ENCODE measurements at places on chromosomes 16 and 17. TPM values are rescaled to one million over a fixed set of nuclear protein-coding genes. Genes with fewer than 3 reads are reported as not detected.
A peak's percentile ranks its signal among the peaks of the same experiment; 100 is the strongest.

DNA sequence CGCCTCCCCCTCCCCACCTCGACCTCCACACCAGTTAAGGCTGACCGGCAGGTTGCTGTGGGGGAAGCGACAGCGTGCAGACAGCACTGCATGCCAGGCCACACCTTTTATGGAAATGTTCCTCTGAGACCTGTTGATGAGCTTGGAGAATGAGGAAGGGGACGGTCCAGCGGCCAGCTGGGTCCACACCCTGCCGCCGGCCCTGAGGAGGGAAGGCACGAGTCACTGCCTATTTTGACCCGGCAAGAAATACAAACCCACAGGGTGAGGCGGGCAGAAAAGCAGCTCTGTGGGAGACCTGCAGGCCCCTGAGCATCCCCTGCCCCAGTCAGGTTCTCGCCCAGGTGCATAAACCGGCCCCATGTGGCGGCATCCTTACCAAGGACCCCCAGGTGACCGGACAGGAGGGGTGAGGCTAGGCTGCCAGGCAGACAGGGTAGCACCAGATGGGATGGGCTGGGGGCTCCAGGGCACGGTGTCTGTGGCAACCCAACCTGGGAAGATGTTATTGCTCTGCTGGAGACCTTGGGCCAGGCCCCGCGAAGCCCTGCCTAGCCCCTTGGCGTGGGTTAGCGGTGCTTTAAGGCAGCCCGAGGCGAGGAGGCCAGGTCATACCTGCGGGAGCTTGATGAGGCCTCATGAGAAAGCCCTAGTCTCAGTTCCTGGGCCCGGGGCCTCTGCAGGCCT, 12.7 kb downstream of the NATD1 start:
- no peak for DNase-seq

DNA sequence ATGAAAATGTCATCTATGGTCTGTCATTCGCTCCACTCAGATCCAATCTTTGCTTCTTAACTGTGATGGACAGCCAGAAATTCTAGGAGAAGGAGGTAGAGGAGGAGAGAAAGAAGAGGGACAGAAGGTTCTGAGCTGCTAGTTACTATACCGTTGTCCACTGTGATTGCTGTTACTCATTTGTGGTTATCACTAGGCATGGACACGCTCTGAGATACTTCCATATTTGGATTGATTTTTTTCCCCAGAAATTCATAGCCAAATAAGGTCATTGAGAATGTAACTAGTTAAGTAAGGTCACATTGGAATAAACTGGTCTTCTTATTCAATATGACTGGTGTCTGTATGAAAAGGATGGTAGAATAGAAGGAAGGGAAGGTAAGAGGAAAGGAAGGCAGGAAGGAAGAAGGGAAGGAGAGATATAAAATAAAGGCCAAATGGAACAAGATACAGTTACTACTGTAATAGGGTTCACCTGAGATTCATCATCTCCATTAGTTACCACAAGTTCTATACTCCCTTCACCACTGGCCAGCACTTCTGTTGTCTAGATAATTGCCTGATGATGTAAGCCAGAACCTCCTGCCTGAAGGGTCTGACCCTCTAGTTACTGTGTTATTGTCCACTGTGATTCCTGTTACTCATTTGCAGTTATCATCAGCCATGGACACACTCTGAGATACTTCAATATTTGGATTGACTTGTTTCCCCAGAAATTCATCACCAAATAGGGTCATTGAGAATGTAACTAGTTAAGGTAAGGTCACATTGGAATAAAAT, 2.9 kb downstream of the KRTAP9-7 start:
- no peak for DNase-seq

GRCh38 chr16:51876934-51877333, 670.0 kb downstream of the TOX3 start:
- no peak for DNase-seq

- DNase-seq, result no peak
Measured at GRCh38 chr17:8155996-8156245, 3.7 kb upstream of the PER1 start.

- peak; percentile 53 for DNase-seq
Measured at GRCh38 chr16:28596840-28597691, at the start of gene SULT1A2. SULT1A2 (minus strand) TSS chr16:28597050; CDS start chr16:28595930, 1,120 bp downstream.

GRCh38 chr16:30715750-30716445, 16.9 kb downstream of the SRCAP start:
- DNase-seq, result no peak

- DNase-seq, result no peak
Measured at GRCh38 chr16:81688182-81688581, 90.9 kb upstream of the PLCG2 start.

- no peak for DNase-seq
Measured at GRCh38 chr16:10561425-10561824, 19.0 kb downstream of the EMP2 start.

DNA sequence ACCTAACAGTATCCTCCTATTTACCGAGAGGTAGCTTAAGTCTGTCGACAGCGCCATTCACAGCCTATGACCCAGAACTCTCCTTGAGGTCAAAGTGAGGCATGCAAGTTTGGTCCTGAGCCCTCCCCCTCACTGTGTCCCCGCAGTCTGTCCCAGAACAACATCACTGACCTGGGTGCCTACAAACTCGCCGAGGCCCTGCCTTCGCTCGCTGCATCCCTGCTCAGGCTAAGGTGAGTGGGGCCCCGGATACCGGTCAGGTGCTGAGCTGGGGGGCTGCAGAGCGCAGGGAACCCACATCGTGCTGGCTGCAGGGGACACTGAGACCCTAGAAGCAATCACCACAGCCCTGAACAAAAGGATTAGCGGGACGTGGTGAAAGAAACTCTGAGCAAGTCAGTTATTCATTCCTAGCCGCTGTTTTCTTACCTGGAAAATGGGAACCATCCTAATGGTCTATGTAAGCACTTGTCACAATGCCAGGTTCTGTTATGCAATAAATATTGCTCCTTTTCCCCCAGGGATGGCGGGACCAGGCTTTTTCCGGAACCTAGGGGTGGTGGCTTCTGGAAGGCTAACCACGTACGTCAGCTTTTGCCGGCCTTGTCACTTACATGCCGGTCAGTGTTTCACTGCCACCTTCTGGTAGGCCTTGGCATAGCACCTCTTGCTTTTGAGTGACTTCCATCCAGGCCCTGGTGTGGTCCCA, 23.8 kb downstream of the DEXI start:
- peak; percentile 96 for DNase-seq

GRIN2A gene
- not detected for total RNA-seq

DNA sequence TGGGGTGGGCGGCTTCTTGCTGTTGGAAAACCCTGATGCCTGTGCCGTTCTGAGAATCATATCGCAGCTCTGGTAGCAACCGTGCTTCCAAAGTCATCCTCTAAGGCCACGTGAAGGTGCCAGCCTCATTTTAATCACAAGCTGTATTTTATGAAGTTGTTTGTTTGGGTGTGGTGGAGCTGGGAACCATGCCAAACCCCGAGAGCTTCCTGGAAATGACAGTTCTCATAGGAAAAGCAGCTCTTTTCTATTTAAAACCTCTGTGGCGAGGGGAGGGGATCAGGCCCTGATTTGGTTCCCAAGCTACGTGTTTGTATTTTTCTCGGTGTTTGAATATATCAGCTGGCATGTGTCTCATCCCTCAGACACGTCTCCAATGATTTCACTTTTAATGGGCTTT, 21.7 kb downstream of the KNOP1 start:
- peak; percentile 81 for DNase-seq

CNTD1 gene
- total RNA-seq, result 0.13 TPM

PDILT gene
- not detected for total RNA-seq

DNA sequence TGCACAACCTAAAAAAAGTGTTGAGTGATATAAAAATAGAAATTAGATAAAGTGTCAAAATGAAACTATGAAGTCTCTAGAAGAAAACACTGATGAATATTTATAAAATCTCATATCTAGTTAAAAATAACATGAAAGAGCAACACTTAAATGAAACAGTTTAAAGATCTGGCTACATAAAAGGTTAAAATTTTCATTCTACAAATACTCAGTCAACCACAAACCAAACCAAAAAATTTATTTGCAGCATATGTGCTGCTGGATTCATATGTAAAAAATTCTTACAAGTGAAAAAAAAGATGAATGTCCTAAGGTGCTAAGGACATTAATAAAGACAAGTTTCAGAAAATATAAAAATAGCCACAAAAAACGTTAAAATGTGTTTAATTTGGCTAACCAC, 22.6 kb upstream of the CDYL2 start:
- no peak for DNase-seq

DNA sequence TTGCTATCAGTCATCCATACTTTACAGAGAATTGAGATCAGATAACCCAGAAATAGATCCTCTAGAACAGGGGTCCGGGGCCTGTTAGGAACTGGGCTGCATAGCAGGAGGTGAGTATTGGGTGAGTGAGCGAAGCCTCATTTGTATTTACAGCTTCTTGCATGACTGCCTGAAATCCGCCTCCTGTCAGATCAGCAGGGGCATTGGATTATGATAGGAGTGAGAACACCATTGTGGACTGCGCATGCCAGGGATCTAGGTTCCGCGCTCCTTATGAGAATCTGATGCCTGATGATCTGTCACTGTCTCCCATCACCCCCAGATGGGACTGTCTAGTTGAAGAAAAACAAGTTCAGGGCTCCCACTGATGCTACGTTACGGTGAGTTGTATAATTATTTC, 13.0 kb upstream of the SCIMP start:
- DNase-seq, result no peak

TMEM204 gene
- total RNA-seq, result 0.61 TPM

SPIRE2 gene
- 25.2 TPM for total RNA-seq

DNA sequence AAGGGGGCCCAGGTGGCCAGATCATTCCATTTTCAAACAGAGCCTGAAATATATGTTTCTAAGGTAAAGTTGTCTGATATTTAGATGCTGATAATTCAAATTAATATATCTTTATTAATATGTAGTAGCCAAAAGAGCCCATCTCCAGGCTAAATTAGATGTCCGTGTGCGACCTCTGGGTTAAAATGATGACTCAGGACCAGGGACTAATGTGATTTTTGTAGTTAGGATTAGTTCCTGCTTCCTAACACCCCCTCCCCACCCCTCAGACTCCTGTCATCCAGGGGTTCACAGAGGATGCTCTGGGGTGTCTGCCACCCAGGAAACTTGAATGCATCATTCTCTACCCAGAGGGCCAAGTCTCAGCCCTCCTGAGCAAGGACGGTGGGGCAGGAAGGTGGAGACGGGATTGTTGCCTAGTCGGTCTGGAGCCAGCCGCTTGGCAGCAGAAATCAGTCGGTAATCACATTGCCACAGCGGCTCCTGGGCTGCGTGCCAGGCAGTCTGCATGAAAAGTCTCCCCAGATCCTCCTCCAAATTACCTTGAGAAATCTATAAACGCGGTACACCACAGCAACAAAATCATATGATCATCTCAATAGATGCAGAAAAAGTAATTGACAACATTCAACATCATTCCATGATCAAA, 29.8 kb downstream of the CNGB1 start:
- DNase-seq, result no peak

DNA sequence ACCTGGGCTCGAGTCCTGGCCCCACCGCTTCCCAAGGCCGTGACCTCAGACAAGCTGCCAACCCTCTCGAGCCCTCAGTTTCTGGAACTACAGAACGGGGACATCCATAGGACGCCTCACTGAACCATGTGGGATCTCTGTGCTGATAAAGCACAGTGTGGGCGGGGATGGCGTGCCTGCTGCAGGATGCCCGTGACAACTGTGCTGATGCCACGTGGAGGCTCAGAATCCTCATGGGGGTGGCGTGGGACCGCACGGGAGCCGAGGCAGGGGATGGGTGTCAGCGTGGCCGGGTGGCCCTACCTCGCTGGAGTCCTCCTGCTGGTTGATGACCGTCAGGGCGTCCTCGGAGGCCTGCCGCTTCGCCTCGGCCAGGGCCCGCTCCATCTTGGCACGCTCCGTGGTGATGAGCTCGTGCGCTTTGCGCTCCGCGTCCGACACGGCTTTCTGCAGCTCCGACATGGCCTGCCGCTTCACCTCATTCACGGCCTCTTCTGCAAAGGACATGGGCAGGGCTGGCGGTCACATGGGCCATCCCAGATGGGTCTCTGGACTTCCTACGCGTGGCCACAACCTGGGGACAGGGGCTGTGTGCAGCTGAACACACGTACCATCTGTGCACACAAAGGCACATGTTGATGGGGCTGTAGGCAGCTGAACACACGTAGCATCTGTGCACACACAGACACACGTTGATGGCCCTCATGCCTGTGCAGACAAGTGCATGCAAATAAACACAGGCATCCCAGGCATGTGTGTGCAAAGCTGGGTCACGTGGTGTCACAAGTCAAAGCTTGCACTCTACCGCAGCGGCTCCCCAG, 12.7 kb upstream of the PABPN1L start:
- DNase-seq, result no peak

DNA sequence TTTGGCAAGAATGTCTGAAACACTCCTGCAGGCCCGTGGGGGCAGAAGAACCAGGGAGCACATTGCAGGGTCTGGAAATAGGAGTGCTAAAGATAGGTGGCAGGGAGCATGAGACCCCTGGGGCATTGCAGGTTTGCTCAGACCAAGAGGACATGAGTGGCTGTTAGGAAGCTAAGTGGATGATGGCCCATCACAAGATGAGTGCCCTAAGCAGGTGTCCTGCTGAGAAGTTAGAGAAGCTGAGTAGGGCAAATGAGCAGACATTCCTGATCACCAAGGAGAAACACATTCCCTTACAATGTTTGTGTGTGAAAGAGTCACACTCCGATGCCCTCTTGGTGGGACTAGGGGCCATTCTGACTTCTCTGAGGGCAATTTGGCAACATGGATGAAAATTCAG, 9.9 kb downstream of the MLYCD start:
- DNase-seq, result no peak

DNA sequence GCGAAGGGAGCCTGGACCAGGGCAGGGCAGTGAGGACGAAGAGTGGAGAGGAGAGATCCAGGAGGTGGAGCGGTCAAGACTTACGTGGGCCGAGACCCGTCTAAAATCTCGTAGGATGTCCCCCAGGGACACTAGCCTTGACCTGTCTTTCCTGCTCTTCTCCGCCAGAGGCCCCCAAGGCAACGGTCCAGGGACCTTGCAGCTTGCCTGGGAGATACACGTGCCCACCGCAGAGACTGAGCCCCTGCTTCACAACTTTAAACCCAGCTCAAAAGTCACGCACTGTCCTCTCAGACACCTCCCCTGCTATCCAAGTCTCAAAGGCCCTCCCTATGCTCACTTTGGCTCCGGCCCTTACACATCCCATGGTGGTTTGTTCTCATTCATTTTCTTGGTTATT, 9.4 kb downstream of the TIGD7 start:
- DNase-seq, result no peak

MLKL gene
- 27.5 TPM for total RNA-seq

GRCh38 chr16:72094266-72094610, 591 bp downstream of the DHX38 start:
- DNase-seq, result no peak

DNA sequence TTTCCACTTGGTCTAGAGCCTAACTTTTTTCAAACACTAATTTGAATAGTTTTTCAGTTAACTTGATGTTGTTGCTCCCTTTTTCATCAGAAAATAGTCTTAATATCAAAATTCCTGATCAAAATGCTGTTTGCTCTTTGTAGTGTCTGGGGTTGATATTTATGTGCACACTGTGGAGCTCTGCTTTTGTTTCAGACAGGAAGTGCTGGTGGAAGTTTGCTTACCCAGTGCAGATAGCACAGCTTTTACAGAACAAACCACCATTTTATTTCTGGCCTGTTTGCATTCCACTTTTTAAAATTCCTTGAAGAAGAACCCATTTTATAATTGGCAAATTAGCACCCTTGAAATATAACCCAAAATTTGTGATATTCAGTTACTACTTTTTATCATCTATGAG, 125.4 kb downstream of the MRTFB start:
- DNase-seq, result no peak

Data from HT-29 (cell line).